ENCODE measurements at places on chromosomes 16 and 17.

DNA sequence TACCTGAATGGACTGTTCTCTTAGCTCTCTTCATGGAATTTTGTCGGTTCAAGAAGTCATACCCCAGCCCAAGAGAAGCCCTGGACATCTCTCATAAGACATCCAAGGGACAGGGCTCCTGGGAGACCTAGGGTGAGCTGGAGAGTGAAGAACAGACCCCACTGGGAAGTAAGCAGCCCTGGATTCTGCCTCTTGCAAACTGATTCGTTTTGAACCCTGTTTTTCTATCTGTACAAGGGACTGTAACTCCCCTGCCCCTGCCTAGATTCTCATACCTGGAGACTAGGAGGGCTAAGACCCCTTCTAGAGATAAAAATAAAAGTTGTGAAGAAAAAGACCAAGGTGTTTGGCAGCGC, 449 bp downstream of the CCL3L1 start:
- DNase-seq = no peak

DNA sequence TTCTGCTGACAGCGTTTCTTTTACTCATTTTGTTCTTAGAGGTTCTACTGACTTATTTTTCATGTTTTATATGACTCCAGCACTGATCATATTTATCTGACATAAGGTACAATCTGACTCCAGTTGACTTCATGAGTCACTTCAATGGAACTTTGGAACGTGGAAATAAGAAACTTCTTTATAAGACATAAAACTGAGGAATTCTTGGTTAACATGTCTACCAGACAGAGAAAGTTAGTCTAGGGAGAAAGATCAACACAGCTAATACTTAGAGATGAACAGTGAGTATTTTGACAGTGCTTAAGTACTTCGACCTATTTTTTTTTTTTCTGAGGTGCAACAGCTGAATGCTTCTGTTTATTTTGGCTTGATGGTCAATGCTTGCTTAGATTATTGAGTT, 679.5 kb downstream of the KCNJ2 start:
- DNase-seq = no peak

GRCh38 chr16:49657736-49658465, 198.0 kb downstream of the ZNF423 start:
- DNase-seq = no peak

DNA sequence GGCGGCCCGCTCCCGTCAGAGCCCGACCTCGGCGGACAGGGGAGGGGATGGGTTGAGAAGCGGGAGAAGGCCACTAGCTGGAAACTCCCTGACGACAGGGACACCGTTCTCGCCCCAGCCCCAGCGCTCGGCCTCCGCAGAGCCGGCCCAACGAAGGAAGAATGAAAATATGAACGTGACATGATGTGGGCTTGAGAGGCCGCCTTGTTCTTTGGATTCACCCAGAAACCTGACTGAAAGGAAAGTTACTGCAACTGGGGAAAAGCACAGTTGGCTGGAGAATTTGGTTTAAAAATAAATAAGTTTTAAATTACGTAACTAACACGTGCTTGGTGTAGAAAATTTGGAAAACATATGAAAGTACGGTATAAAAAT, 21.1 kb downstream of the NPTX1 start:
- DNase-seq = no peak

DNA sequence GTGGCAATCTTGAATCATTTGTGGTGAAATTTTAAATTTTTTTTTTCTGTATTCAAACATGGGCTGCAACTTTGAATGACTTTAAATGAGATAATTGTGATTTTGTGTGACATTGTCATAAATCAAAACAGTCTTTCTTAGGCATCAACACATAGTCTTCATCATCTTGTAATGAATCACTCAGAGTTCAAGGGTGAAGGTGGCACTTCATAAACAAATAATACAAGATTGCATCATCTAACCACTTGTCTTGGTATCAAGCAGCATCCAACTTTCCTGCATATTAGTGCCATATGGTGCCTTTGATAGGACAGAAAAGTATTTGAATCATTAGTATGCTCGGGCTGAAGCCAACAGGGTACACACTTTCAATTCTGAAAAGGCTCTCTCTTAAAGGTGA, 392.4 kb upstream of the GOT2 start:
- no peak for DNase-seq

DNA sequence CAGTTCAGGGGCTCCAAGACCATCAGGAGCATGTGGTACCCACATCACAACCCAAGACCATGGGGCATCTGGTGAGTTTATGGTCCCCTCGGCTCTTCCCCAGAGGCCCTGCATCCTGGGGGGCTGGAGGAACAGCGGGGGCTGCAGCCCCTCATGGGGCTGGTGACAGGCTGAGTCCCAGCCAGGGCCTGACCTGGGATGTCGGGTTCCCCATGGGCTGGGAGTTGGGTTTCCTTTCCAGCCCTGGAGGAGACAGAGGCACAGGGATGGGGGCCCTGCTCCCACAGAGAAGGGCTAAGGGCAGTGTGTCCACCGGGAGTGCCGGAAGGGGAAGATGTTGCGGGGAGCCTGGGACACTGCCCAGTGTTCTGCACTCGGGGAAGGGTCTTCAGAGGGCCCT, 82.4 kb downstream of the GOSR1 start:
- no peak for DNase-seq

DNA sequence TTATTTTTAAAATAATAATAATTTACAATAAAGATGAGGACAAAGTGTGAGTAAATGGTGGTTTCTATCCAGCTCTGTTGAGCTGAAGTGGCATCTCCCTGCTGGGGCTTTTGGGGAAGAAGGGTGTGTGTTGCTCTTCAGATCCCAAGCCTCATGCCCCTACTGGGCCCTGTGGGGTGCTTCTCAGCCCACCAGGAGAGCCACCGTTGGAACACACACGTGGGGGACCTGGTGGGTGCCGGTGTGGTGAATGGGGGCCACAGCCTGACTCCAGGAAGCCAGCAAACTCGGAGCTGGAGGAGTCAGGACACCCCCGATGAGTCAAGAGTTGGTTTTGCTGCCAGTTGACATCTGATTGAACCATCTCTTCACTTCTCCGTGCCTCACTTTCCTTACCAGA, 37.8 kb upstream of the STH start:
- no peak for DNase-seq

- no peak for DNase-seq
Observed at GRCh38 chr17:3657874-3658783, 10.2 kb downstream of the TAX1BP3 start.

- DNase-seq = peak; percentile 89
Observed at GRCh38 chr17:74961657-74962350, 10.8 kb downstream of the HID1 start.

GRCh38 chr16:12535535-12536411, 267.9 kb downstream of the CPPED1 start:
- no peak for DNase-seq

GRCh38 chr16:4110065-4110464, 6.2 kb downstream of the ADCY9 start:
- DNase-seq = no peak

DNA sequence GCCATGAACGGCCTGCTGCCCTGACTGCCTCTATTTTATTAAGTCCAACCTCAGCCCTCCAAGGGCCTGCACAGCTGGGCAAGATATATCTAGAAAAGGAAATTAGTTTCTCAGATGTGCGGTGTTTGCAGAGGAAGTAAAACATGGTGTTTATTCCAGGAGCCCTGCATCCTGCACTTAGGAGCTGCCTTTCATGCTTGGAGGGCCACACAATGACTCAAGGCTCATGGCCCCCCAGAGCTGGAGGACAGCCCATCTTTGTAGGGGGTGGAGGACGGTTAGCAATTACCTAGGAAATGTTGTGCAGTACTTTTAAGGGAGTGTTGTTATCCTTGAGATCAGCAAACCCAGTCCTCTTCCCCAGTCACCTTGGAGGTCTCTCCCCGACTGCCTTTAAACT, 80.5 kb downstream of the COPRS start:
- no peak for DNase-seq

DNA sequence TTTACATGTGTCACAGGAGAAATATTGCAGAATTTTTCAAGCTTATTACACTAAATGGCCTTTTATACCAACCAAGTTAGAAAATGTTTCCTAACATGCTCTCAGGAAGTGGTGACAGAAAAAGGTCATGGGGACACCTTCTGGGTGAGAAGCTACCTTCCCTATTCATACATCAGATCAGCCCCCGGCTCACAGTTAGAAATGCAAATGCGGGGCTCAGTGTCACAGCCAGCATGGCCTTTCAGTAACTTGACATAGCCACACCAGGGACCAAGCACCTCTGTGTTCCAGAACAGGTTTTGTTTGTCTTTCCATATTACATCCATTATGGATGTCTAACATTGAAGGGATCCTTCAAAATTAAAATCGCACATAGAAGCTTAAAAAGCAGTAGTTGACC, 59.5 kb downstream of the CHD9NB start:
- no peak for DNase-seq

GRCh38 chr16:4651827-4652226, 27.2 kb downstream of the MGRN1 start:
- DNase-seq = no peak

- no peak for DNase-seq
Observed at GRCh38 chr17:63232565-63233310, 213.4 kb downstream of the CYB561 start.

DNA sequence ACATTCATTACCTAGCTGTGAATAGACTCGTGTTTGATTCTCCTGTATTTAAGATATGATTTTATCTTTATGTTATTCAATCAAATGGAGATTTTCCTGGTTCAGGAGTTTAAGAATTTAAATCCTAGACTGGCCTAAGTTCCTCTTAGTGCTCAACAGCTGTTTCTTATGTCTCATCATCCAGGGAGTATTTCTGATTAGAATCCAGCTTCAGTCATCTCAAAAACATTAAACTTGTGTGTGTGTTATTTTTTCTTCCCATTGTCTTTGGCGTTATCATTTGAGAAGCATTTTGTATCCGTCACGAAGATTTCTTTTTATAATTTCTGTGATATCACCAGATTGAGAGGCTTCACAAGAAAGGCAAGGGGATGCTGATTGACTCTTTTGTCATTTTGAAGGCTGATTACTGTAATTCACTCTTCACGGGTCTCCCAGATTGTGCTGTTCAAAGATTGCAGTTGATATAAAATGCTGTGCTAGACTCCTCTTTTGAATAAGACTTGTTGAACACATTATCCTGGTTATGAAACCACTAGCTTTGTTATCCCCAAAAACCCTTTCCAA, 204.8 kb downstream of the CDH8 start:
- DNase-seq = no peak

- no peak for DNase-seq
Observed at GRCh38 chr17:46163929-46164594, 29.2 kb downstream of the KANSL1 start.

- DNase-seq = no peak
Observed at GRCh38 chr17:10127819-10128425, 70.5 kb downstream of the GAS7 start.

DNA sequence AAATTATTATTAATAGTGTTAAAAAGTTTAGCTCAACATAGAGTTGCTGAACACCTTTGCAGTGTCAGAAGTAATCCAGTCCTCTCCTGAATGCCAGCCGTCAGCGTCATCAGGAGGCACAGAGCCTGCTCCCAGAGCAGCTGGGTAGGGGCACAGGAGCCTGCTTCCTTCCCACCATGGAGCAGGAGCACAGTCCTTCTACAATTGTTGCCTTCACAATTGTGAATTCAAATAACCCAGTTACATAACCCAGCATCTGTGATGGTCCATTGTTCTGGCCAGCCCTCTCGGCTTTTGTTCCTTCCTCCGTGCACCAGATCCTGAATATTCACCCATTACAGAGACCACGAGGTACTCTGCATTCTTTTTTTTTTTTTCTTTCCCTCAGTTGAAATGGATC, 393.9 kb upstream of the MAF start:
- DNase-seq = no peak

DNA sequence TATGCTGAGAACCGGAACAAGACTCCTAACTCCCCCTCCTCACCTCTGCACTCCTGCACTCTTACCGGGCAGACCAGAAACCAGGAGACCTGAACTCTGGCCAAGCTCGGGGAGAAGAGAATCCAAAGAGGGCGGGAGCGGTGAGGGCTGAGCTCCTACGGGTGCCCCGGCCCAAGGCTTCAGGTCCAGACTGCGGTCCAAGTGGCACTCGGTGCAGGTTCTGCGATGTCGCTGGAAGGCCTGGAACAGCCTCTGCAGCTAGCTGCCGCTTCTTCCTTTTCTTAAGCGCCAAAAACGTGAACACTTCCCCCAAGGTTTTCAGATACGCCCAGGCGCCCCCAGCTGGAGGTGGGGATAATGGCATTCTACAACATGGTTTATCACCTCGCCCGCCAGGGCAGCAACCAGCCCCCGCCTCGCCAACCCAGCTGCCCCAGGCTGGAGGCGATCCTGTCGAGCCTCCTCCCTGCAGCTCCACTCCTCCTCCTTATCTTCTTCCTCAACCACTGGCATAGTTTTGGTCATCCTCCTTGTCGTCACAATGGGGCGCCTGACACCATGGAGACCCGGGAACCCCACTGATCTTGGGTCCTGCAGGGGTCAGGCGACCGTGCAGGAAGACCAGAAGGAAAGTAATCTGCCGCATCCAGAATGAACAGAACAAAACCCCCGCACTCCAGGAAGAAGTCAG, 1735.9 kb downstream of the TP53TG3F start:
- DNase-seq = no peak

- no peak for DNase-seq
Observed at GRCh38 chr16:10635365-10636021, 55.1 kb upstream of the EMP2 start.

- peak; percentile 44 for DNase-seq
Observed at GRCh38 chr16:54927125-54928015, 3.3 kb upstream of the IRX5 start.

DNA sequence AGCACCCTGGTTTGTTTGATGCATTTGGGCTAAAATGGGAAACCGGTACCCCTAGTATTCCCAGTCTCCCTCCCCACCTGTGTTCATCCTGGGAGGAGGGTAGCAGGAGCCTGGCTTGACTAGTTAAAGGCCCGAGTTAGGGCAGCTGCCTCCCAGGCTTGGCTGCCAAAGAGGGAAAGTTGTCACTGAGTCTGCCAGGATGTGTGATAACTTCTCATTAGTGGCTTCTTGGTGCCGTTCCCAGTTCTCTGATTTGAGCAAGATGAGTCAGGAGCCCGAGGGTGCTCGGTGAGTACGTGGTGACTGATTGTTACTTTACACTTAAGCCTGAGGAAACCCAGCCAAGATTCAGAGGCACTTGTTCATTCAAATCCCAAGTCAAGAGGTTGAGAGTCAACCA, 2.5 kb downstream of the KRT32 start:
- no peak for DNase-seq

DNA sequence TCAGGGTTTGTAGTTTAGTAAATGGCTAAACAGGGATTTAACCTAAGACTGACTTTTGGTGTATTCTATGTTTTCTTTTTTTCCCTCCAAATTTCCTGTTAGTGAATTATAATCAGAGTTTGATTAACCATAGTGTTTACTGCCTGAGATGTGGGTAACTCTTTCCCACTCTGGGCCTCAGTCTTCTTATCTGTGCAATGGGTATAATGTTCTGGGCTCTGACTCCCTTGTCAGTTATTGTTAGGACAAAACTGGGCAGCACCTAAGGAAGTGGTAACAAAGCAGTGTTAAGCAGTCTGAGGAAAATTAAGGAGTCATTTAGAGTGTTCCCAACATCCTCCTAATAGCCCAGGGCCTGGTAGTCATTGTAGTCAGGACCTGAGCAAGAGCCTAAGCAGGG, 206.4 kb upstream of the N4BP1 start:
- no peak for DNase-seq
